ENCODE measurements at places on chromosomes 1 and 21.
A peak's percentile ranks its signal among the peaks of the same experiment; 100 is the strongest.

DNA sequence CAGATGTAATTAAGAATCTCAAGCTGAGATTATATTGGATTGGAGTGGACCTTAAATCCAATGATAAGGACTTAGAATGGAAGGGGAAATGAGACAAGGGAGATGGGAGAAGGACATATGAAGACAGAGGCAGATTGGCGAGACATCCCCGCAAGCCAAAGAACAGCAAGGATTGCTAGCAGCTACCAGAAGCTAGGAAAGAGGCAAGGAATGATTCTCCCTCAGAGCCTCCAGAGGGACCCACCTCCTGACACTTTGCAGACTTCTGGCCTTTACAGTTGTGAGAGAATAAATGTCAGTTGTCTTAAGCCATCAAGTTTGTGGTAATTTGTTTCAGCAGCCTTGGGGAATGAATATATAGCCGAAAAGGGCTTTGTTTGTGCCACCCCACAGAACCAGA lies 20.7 kb downstream of the METTL13 start:
- peak; percentile 80 for DNase-seq

GRCh38 chr1:234647758-234648157 lies 37.8 kb upstream of the IRF2BP2 start:
- no peak for DNase-seq

DNA sequence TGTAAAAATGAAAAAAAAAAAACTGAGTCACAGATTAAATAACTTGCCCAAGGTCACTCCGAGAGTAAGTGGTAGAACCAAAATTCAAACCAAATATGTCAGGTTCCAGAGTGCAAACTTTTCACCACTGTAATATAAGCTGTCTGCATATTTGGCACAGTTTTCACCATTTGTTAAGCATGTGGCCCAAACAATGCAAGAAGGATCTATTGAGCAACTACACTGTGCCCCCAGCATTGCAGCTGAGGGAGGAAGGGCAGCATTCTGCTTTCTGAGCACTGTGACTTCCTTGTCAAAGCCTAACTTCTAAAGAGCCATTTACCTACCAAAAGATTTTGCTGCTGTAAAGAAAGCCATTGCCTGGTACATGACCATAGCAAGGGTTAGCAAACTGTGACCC lies 133.4 kb downstream of the SYT2 start:
- DNase-seq, result peak; percentile 58

DNA sequence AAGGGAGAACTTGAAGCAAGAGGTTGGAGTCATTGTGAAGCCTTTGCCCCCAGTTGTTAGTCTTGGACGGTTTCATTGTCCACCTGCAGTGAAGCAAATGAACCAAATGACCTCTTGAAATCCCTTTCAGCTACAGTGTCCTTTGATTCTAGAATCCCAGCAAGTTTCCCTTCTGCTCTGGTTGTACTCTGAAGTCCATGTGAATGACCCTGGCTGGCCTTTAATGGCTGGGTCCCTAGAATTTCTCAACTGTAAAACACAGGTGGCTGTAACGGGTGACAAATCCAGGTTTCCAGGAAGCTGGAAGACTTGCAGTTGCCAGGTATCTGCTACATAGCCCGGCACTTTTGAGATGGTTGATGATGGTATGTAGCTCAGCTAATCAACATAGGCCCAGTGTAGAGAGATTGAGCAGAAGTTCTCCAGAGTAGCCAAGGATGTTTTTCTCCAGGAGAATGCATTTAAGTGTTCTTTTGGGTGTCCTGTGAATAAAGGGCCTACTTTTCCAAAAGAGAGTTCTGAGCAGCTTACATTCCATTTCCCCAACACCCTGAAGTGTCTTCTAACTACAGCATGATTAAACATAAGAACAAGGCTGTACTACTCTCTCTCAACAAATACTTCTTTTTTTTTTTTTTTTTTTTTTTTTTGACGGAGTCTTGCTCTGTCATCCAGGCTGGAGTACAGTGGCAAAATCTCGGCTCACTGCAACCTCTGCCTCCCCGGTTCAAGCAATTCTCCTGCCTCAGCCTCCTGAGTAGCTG lies 17.6 kb upstream of the SLC30A1 start:
- no peak for DNase-seq

DNA sequence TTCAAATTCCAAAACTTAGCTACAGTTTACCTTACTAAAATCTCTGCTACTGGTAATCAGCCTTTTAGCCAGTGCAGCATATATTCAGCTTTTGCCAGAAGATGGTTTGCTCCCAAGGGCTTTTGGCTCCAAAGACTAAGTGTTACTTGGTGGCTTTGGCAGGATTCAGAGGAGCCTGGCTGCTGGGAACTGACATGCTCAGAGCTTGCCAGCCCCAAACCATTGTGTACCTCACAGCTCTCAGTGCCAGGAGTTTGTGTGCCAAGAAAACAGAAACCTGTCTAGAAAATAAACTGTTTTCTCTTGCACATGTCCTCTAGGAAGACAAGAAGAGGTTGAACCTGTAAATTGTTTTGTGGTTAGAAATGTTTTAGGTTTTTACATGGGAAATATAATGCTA lies 315.9 kb downstream of the ST6GALNAC3 start:
- peak; percentile 65 for DNase-seq

GRCh38 chr1:156074661-156075060 lies 7.6 kb downstream of the MEX3A start:
- no peak for DNase-seq

DNA sequence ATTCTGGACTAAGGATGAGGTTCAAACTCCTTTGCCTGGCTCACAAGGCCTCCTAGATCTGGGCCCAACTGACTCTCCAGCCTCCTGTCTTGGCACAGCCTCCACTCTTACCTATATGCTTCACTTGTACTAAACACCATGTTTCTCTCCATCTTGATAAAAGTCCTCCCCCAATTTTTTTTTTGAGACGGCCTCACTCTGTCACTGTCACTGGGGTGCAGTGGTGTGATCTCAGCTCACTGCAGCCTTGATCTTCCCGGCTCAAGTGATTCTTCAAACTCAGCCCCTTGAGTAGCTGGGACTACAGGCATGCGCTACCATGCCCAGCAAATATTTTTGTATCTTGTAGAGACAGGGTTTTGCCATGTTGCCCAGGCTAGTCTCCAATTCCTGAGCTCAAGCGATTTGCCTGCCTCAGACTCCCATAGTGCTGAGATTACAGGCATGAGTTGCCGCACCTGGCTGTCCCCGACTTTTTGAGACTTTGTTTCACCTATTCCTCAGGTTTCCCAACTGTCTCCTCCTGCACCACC lies 39.7 kb downstream of the CD34 start:
- no peak for DNase-seq

DNA sequence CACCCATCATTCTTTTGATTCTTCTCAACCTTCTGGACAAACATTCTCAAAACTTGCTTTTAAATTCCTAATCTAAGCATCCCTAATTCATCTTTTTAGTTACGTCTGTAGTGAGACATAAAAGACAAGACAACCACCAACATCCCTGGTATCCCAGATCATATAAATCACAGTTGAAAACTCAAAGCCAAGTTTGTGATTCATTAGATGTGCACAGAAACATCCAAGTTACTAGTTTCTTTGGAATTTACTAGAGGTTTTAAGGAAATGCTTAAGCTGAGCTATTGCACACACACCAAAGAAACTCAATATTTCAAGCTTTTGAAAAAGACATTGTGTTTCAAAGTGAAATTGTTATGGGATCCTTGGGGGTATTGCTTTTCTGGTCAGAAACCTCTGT lies 47.6 kb downstream of the ATP6V1G3 start:
- no peak for DNase-seq

GRCh38 chr1:17184822-17185484 lies 20.0 kb upstream of the PADI1 start:
- no peak for DNase-seq

GRCh38 chr1:211336775-211337174 lies 10.1 kb downstream of the TRAF5 start:
- no peak for DNase-seq

GRCh38 chr1:15830258-15830657 lies 17.2 kb upstream of the SPEN start:
- no peak for DNase-seq

DNA sequence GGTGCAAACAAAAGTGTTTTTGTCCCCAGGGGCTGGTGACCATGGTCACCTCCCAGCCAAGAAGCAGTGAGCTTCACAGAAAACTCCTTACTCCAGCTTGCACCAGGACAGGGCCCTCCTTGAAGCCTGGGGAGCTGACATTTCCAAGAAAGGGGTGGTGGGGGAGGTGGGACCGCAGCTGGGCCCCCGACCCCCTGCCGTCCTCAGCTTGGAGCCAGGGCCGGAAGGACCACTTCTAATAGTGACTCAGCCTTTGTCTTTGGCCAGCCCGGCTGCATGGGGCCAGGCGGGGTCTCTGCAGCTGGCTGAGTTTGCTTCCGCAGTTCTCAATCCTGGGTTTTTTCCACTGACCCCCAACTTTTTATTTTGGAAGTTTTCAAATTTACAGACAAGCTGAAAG lies 136.5 kb upstream of the POU3F1 start:
- no peak for DNase-seq

DNA sequence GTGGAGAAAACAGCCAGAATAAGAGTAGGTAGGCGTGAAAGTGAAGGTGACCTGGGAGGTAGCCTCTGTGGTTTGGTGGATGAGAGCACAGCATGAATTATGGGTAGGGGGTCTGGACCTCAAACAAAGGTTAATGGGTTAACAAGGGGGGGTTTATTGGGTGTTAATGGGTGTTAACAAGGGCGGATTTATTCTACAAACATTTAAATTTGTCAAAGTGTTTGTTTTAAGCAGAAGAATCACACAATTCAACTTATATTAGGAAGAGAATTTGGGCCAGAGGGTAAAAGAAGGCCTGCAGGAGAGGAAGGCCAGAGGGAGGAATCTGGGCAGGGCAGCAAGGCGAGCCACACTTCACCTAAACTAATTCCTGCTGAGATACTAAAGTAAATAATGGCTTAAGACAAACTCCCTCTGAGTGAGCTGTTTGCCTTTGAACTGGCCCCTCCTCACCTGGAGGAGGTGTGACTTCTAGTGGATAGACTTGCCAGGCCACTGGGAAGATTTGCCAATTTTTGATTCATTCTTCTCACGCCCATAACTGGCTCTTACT lies 191.7 kb downstream of the GIPC2 start:
- DNase-seq, result no peak

DNA sequence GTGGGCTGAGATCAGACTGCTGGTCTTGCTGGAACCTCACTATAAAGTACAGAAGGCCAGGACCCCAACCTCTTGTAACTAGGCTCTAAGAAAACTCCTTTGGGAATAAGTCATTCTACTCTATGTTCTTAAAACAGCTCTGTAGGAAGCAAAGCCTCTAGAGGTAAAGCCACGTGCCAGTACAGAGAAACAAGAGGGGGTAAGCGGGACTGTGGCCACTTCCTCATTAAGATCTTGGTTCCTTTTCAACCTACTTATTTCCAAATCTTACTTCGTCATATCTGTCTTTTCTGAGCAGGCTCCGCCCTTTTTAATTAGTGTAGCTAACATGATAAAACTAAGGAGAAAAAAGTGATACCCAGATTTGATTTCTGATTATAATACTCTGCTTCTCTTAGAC lies 3.8 kb downstream of the NCSTN start:
- peak; percentile 53 for DNase-seq

DNA sequence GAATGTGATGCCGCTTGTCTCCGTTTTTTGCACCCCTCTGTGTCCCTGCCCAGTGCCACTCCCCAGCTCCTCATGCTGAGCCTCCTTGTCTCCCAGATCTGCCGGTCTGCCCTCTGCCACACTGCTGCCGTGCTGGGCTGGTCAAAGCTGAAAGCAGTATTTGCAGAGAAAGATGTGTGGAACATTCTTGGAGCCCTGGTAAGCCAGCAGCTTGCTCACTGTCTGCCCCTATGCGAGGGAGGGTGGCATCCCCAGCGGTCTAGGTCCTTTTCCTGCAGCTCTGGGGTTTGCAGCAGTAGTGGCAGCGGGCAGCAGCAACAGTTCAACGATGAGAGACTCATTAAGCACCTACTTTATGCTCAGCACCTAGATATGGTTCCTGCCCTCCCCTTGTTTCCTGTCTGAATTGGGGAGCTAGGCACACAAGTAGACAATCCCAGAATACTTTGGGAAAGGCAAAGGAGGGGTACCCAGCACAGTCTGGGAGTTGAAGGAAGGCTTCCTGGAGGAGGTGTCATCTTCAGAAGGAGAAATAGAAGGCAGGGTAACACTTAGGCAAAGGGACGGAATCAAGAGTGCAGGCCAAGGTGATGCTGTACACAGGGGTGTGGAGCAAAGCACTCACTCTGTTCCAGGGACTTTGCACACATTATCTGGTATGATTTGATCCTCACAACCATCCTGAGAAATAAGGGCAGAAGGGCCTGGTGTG lies 63.1 kb downstream of the KIF21B start:
- DNase-seq, result no peak

- DNase-seq, result peak; percentile 94
These were observed 52.9 kb upstream of the CNTN2 start for GRCh38 chr1:204990059-204990664.

Data from pons (tissue), 1 donor.